NCI-H1048 (cell line): ENCODE measurements at places on chromosomes 12 and 14.

DNA sequence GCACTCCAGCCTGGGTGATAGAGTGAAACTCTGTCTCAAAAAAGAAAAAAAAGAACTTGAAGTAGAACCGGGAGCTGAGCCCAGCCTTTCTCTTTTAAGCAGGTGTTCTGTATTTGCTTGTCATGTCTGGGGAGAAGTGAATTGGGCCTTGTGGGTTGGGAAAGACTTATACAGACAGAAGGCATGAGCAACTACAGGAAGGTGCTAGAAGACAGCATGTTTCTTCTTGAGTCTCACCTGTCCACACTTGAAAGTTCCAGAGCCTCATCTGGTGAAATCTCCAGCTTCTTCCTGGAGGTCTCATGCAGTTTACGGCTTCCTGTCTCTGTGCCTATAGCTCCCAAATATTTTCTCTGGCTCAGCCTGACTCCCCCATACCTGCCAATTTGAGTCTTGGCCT lies 2.5 kb downstream of the PGAM5 start:
- no peak for DNase-seq

DNA sequence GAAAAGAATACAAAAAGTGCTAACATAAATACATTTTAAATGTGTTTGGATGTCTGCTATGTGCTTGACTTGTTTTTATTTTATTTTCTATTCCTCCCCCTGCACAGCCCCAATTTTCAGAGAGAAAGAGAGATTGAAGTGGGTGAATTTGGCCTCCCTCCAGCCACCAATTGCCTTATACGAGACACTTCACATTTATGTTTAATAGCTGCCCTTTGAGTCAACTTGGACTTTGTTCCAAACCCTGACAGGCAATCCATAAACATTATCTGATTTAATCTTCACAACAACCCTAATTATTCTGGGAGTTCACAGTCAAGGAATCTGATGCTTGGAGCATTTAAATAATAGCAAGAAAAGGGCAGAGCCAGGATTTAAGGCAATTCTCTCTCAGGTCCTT lies 161.7 kb downstream of the SLC15A4 start:
- DNase-seq: no peak

DNA sequence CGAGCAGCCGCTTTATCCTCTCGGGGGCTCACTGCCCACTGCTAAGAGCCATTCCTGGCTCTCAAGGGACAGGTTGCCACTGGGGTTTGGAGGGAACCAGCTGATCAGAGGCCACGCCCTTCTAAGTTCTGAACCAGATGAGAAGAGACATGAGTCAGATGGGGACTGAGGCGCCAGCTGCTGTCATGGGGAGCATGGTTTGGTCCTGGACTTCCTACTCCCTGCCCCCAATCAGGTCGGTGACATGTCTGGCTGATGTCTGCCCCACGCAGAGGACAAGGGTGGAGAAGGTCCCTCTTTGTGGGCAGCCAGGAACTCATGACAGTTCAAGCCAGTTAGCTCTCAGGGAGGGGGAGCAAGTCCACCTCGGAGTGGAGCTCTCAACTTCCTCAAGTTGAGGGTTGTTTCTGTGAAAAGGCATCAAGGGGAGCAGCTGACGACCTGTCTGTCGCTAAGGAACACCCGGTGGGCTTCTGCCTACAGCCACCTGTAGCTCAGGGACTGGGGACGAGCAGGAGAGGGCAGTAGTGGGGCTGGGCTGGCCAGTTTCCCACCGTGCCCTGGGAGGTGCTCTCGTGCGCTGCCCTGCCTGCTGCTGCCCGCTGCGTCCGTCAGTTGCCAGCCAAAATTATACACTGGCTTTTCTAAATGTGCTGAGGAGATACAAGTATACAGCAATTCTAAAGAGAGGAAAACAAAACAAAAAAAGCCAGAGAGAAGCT lies 20.5 kb downstream of the PSMC1 start:
- DNase-seq: no peak

DNA sequence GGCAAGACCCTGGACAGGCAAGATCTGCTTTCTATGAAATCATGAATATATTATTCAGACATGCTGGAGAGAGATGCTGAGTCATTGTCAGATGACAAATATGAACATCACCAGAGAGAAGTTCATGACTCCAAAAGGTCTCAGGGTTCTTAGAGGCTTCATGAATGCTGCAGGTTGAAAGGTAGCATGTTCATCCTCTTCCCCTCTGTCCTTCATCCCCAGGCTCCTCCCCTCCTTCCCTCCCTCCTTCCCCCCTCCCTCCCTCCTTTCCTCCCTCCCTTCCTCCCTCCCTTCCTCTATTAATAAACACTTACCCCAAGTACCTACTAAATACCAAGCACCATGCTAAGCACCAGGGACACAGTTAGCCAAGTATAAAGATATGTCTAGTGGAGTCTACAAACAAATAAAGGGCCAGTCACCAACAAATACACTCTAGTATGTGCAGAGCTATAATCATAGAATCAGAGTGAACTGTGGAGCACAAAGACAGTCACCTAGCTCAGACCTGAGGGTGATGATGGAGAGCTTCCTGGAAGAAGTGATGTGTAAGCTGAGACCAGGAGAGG lies 46.2 kb downstream of the RPH3A start:
- no peak for DNase-seq

- DNase-seq: no peak
Observed at GRCh38 chr12:68119250-68119649, 40.3 kb downstream of the IFNG start.
